ENCODE measurements at places on chromosomes 7 and 10. TPM values are rescaled to one million over a fixed set of nuclear protein-coding genes. Genes with fewer than 3 reads are reported as not detected.
A peak's percentile ranks its signal among the peaks of the same experiment; 100 is the strongest.

DNA sequence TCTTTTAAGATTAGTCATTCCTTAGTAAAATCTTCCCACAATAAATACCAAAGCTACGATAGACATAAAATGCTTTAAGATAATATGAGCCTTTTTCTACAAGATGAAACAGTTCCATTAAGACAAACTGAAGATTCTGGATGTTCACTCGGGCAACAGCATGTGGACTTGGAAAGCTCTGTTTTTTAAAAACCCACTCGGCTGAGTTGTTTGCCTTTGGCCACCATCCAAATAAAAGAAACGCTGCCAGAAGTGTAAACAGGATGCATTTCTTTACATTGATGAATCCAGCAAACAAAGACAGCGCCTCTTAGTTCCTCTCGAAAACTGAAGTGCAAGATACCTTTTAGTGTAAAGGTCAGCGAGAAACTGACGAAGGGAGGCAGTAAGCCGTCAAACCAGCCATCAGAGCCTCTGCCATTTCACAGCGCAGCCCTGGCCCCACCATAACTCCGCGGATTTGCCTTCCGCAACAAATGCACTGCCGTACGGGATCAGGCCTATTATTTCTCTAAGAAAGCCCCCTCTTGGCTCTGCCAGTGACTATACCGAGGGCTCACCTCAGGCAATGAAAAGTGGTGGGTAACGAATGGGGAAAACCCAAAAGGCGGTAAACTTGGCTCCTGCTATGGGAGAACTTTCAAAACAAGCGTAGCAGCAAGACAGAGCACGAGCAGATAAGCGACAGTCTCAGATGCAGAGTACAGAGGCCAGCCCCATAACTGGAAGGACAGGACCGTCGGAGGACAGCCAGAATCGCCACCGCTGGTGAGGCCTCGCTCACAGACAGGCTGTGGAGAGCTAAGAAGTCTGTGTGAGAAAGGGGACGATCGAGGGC is 41.4 kb downstream of the GNA12 start:
- DNase-seq: peak; percentile 55

GRCh38 chr10:112126172-112126571 is 57.4 kb downstream of the GPAM start:
- no peak for DNase-seq

- no peak for DNase-seq
These were observed 1404.2 kb upstream of the CELF2 start for GRCh38 chr10:9613338-9614075.

The PILRA gene
- 3.7 TPM for total RNA-seq

The VWDE gene
- 7.3 TPM for total RNA-seq

- DNase-seq: peak; percentile 51
These were observed 175.0 kb upstream of the PLXNA4 start for GRCh38 chr7:132751244-132751647.

DNA sequence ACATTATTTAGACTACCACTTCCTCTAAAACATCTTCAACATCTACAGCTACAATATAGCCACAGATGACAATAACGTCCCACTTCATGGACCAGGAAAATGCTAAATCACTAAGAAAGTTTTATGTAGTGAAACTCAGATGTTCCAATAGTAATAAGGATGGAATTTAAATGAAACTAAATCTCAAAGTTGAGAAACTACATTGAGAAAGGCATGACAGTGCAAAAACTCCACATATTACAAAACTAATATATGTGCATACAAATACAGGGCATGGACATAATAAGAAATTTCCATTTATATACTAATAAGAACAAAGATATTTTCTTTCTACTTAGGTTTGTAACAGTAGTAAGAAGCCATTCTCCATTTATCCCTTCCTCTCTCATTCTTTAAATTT is 31.1 kb downstream of the POT1 start:
- no peak for DNase-seq

GRCh38 chr10:95389982-95390381 is 99.2 kb upstream of the PDLIM1 start:
- no peak for DNase-seq

GRCh38 chr7:105480931-105481330 is 41.1 kb downstream of the PUS7 start:
- DNase-seq: no peak

DNA sequence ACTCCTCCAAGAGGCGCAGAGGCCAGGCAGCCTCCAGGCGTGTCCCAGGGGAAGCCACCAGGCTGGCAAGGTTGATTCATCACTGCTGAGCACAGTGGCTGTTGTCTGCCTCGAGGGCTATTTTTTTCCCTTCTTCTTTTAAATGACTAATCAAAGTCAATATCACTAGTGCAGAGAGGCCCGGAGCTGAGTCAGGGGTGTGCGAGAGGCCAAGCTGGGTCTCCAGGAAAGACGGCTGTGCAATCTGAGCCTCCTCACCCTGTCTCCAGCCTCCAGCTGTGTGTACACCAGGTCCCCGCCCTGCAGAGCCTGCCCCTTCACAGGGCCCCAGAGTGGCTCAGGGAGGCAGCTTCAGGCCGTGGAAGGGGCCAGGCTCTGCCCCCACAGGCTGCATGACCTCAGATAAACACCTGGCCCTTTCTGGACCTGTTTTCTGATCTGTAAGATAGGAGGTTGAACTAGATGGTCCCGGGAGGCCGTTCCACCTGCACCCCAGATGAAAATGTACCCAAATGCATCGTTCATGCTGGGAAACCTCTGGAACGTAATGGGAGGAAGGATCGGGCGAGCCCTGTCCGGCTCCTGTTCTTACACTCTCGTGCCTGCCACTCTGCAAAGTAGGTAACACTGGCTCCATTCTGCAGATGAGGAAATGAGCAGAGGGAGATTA is 3.7 kb downstream of the STX1A start:
- no peak for DNase-seq

The FAM20C gene
- total RNA-seq: 62.5 TPM

GRCh38 chr7:112220877-112221434 is 14.5 kb downstream of the ZNF277 start:
- DNase-seq: no peak

GRCh38 chr7:47531584-47532492 is 50.1 kb downstream of the TNS3 start:
- DNase-seq: no peak

GRCh38 chr7:48173756-48174382 is 2.6 kb downstream of the ABCA13 start:
- DNase-seq: no peak

- no peak for DNase-seq
These were observed 7.6 kb downstream of the CYCS start for GRCh38 chr7:25117226-25118047.

GRCh38 chr7:157676001-157676400 is 339.2 kb downstream of the DNAJB6 start:
- DNase-seq: no peak

The CPN1 gene
- total RNA-seq: not detected

- DNase-seq: no peak
These were observed 70.9 kb downstream of the MBL2 start for GRCh38 chr10:52701647-52702046.

DNA sequence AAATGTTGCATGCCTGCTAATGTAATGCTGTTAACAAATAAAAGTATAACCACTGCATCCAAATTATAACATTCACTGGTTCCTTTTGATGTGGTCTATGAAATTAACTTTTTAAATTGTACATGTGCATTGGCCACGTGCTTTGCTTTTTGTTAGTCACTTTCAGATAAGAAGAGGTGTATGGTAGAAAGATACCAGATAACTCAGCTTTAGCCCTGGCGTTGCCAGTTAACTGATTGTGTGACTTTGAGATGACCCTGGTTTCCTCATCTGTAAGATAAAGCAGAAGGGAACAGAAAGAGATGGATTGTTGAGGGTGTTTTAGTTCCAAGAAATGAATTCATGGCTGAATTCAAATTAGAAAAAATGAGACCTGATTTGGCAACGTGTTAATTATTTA is 1.9 kb upstream of the TRDMT1 start:
- no peak for DNase-seq

DNA sequence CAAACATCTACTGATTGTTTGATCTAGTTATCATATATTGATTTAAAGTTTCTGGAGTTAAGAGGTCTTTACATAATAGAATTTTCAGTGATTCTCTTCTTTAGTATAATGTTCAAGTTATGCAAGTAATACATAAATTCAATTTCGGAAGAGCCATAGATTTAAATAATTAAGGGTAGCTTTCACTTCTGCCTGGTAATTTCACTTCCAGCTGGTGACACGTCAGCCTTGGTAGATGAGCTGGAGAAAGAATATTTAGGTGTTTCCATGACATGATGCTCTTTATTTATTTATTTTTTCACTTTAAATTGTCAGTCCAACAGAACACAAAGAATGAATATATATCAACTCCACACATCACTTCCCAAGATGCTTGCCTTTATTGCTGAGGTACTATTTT is 5.2 kb upstream of the OTUD1 start:
- DNase-seq: no peak

- no peak for DNase-seq
These were observed 45.7 kb downstream of the IKZF1 start for GRCh38 chr7:50349963-50350944.

DNA sequence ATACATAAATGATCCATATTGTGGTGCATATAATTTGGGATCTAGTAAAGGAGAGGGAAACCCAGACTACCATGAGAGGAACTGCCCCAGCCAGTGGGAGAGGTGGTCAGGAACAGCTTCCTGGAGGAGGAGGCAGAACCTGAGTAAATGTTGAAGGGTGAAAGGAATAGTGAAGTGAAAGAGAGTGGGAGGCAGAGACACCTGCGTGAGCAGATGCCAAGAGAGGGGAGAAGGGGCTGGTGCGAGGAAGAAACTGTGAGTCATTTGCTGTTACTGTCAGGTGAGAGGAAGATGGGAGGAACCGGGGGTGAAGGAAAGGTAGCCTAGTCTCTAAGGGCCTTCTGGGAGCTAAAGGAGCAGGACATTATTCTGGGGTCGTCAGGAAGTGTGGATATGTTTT is 294.8 kb downstream of the GRID1 start:
- no peak for DNase-seq

The CFAP46 gene
- total RNA-seq: 1.2 TPM

DNA sequence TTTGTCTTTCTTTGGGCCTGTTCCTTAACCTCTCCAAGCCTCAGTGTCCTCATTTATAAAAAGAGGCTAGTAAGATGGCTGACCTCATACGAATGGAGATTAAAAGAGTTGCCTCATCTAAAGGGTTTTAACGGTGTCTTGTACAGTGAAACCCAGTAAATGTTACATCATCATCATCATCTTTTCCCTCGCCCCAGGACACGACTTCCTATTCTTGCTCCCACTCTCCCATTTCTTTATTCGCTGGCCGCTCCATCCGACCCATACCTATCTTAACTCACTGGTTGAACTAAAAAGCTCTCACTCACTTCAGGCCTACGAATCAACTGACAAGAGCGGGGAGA is 554 bp downstream of the FRA10AC1 start:
- DNase-seq: no peak

The IMMP2L gene
- total RNA-seq: 11.6 TPM

DNA sequence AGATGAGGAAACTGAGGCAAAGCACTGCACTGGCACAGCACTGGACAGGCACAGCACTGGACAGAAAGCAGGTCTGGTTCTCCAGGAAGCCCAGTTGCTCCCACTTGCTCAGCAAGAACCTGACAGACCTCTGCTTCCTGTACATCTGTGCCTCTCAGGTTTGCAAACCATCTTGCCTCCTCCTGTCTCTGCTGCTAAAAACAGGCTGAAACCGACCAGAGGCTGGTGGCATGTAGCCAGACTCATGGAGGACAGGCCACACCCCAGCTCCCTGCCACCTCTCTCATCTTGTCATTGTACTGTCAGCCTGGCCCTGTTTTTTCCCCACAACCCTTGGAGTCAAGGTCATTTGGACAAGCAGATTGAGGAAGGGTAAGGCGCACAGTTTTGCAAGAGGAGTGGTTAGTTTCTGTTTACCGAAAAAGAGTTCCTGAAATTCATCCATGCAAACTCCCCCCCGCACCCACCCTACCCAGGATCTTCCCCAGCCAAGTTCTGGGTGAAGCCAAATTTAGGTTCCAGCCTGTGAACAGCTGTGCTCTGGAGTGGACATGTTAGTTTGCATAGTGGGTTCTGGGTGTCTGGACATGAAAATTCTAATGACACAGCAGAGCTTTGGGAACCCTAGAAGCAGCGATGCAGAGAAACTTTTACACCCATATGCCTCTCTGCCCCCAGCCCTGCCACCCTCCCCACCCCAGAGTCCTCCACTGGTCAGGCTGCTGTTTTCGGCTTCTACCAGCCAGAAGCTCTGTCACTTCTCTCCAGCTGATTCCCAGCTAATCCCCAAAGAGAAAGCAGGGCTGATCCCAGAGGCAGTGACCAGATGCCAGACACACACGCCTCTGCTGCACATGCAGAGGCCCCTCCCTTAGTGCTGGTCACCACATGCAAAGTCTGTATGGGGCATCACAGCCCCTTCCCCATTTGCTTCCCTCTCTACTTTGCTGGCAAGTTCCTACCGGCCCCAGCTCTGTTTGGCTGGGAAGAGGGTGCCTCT is 8.5 kb upstream of the C10orf105 start:
- DNase-seq: peak; percentile 66

The UNC5B gene
- total RNA-seq: 17.7 TPM

GRCh38 chr10:3389130-3389529 is 216.5 kb upstream of the PITRM1 start:
- no peak for DNase-seq

The HKDC1 gene
- 0.35 TPM for total RNA-seq

DNA sequence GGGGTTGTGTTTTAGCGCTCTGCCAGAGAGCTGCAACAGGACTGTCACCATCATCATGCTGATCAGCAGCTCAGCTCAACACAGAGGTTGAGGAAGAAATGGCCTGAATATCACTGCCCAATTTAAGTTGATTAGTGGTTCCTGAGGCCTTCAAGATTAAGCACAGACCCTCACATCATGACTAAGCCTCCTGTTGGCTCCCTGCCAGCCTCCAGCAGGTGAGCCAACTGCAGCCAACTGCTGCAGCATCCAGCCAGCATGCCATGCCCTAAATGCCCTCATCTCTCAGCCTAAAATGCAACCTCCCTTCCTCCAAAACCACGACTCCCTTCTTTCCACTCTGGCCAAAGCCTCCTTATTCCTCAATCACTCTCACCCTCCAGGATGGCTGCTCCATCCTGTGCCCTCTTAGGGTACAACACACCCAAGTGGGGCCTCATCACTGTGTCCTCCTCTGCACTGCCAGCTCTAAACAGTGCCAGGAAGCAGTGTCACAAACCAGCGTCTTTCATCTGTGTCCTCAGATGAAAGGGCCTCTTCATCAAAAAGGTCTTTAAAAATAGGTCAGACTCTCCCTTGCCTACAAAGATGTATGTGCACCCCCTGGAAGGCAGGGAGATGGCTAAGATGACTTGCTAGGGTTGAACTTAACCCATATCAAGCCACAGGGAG is 259.3 kb downstream of the ZEB1 start:
- no peak for DNase-seq

DNA sequence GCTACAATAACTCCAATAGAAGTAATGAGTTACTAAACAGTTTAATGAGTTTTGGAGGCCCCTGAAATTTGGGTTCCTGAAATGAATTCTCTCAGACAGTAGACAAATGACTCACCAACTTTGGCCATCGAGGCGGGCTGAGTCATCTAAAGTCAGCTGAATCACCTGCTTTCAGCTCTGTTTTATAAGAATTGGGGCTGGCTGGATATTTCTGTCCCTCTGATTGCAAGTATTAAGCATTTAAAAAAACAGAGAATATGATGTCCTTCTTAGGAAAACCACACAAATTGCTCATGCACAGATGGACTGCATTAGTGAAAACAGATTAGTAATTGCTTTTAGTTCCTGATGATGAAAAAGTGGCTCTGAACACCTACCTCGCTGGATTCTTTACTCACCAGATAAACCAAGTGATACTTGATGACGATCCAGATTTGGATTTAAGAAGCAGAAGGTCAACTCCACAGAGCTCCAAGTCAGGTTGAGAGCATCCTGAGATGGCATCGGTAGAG is 59.1 kb downstream of the ZNF365 start:
- peak; percentile 60 for DNase-seq

The ADCY1 gene
- total RNA-seq: 7.4 TPM

The TFR2 gene
- 0.29 TPM for total RNA-seq

GRCh38 chr10:119401671-119402395 is 140.7 kb downstream of the RGS10 start:
- peak; percentile 80 for DNase-seq

The IFIT1B gene
- not detected for total RNA-seq

Measured in left cardiac atrium (tissue), 4 donors.